ENCODE measurements at places on chromosomes 4 and X. TPM values are rescaled to one million over a fixed set of nuclear protein-coding genes. Genes with fewer than 3 reads are reported as not detected.

The ODAPH gene
- not detected for total RNA-seq

The JCHAIN gene
- 15.8 TPM for total RNA-seq

The SRPX2 gene
- 198 TPM for total RNA-seq

The SSX2 gene
- not detected for total RNA-seq

The P2RY10 gene
- not detected for total RNA-seq

DNA sequence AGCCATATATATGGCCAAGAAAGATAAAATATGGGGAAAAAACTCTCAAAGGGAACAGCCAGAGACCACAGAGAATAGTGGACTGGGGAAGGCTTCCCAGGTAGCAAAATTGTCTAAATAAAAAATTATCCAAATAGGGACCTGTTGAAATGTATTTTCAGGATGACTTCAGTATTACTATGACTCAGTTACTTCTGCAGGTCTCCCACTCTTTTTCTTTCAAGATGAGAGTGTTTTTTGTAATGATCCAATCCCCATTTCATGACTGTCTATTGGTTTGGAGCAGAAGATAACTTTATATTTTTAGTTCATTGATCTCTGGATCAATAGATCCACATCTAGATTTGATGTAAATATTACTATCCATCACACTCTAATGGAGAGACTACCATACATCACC lies 372.1 kb upstream of the EMCN start:
- DNase-seq: no peak

DNA sequence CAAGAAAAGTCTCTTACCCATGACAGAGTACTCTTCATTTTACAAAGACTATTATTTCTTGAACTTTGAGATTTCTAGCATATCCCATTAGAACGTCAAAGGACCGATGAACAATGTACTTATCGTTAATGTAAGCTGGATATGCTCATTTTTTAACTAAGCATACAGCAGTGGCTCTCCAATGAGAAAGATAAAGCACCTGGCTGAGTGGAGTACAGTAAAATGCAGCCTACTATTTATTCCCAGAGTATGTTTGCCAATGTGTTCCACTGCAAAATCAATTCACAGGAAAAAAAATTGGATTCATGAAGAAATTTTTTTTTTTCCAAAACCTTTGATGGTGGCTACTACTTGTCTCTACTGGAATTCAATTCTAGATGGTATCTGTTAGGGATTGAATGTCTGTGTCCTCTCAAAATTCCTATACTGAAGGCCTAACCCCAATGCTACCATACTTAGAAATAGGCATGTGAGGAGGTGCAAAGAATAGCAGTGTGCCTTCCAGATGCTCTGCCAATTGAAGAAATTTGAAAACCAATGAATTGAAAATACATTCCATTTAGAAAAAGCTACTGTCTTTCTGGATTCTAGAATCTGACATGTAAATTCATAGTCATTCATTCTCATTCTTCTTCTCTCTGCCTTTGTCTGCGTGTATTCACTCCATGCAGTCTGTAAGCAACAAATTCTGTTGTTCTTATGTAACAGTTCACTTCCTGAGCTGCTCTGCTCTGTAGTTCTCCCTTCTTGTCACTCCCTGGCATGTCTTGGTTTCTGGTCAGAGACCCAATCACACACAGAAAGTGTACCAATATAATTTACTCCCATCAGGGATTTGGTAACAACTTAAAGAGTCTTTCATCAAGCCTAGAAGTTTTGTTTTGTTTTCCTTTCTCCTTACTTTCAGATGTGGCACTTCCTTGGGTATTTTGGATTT lies 61.4 kb downstream of the PAPSS1 start:
- DNase-seq: no peak

DNA sequence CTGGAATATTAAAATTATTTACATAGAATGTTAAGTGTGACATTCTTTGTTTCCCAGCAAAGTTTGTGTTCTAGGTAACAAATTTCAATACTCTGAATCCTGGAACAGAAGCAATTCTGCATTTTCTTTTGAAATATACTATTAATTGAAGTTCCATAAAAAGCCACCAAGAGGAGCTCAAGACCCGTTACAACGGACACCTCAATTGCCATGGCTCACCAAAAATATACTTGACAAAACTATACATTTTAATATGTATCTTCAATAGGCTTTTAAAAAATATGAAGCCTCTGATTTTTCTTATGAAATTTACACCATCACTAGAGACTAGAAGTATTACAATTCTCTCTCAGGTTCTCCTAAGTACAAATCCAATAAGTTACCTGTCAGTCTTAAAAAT lies 111.4 kb downstream of the NYX start:
- no peak for DNase-seq

DNA sequence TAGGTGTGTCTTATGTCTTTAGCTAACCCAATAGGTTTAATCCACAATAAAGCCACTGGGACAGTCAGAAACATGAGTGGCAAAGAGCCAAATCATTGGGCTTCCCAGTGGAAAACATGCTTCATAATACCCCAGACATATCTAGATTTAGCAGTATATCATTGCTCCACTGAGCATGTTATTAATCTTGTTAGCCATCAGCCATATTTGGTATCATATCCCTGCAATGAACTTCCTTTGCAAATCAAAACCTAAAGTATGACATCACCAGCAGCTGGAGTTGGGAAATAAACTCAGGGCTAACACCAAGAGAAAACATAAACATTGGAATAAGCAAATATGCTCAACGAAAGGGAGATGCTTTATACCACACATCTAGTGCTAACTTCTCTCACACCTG lies 280.8 kb upstream of the NOCT start:
- no peak for DNase-seq

GRCh38 chr4:148747721-148748268 lies 305.6 kb upstream of the NR3C2 start:
- no peak for DNase-seq

GRCh38 chr4:7295911-7296660 lies 103.7 kb downstream of the SORCS2 start:
- peak; percentile 25 for DNase-seq

GRCh38 chr4:42397635-42398170 lies 415 bp downstream of the SHISA3 start:
- no peak for DNase-seq

GRCh38 chrX:129590596-129590995 lies 50.5 kb downstream of the OCRL start:
- no peak for DNase-seq

- DNase-seq: no peak
These were observed 186.1 kb upstream of the LNX1 start for GRCh38 chr4:53777244-53777984.
